ENCODE measurements at places on chromosomes 6 and 20. TPM values are rescaled to one million over a fixed set of nuclear protein-coding genes. Genes with fewer than 3 reads are reported as not detected.

The ANGPT4 gene
- not detected for total RNA-seq

The BCAS1 gene
- not detected for total RNA-seq

The GFOD1 gene
- total RNA-seq, result 2.9 TPM

The KIF25 gene
- not detected for total RNA-seq

The HLA-DPA1 gene
- 2.8 TPM for total RNA-seq

The DNMT3B gene
- 2.9 TPM for total RNA-seq

The GPR6 gene
- total RNA-seq, result not detected

The SNAP91 gene
- total RNA-seq, result not detected

All from aortic smooth muscle cell (primary cell).